ENCODE measurements at places on chromosomes 2 and 18.

DNA sequence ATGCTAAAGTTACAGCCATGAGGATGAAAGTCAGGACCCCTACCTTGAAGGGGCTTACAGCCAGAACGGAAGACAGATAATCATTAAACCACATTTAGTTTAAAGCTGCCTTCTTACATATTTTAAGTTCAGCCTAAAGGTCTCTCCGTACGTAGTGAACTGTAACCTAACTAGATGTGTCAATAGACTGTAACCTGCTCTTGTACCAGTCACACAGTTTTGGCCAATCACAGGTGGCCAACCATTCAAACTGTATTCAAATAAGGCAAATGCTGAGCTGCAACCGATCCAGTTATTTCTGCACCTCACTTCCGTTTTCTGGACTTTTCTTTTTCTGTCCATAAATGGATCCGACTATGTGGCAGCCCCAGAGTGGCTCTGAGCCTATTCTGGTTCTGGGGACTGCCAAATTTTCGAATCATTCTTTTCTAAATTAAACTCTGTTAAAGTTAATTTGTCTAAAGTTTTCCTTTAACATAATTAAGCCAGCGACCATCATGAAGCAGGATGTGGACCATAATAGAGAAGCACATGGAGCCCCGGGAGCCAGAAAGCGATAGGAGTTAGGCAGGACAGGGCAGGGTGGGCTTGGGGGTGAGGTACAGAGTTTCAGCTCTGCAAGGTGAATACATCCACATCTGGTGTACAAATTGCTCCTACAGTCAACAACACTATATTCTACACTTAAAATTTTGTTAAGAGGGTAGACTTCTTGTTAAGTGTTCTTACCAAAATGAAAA, 48.4 kb upstream of the YPEL5 start:
- no peak for DNase-seq

DNA sequence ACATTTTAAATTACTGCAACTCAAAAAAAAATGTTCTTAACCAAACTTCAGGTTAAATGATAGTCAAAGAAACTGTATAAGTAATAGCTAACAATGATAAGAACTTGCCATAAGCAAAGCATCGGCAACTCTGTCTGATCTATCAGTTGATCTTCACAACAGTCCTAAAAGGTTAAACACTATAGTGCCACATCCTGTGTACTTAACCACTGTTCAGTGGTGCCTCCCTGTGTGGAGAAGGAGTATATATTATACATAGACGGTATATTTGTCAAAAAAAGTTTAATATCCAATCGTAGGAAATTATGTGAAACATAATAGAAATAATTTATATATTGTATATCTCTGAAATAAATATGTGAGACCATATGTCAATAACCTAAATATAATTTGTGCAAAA, 13.0 kb downstream of the DTNA start:
- DNase-seq, result no peak

DNA sequence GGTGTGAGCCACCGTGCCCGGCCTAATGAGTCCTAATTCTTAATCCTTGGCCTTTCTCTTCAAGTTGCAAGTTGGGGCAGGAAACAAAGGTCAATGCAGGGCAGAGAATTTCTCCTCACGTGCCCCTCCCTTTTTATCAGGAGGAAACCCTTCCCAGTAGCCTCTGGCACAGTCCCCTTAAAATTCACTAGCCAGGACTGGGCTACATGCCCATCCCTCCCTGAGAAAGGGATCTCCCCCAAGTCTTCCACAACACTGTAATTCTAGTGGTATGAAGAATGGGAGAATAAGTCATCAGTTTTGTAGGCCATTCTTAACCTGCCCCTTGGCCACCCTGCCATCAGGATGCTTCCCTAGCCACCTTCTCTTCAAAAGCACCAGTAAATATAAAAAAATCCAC, 42.2 kb downstream of the ARID5A start:
- no peak for DNase-seq

DNA sequence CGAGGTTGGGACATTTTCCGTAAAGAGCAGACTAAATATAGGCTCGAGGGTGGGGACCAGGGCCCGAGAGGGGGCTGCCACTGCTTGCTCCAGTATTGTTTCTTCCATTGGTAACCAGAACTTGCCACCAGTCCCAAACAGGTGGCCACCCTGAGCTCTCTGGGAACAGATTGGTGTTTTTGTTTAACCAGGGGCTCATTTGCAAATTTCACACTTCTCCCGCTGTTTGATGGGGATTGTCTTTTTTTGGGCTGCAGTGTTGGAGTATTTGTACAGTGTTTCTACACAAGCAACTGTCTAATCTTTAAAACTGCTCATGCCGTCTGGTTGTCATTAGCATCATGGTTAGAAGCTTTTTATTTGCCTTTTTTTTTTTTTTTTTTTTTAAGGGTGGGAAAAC, 8.5 kb downstream of the AGAP1 start:
- no peak for DNase-seq

DNA sequence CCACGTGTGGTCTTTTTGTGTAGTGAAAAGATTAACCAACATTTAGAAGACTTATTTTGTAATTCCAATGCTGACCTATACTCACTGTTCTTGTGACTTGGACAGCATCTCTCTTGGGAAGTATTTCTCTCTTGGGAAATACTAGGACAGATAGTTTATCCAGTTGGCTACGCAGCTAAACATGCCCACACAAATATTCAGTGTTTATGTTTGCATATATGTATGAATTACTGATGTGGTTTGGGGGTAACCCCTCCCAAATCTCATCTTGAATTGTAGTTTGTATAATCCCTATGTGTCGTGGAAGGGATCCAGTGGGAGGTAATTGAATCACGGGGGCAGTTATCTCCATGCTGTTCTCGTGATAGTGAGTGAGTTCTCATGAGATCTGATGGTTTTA, 2062.3 kb upstream of the CELF4 start:
- no peak for DNase-seq

- no peak for DNase-seq
Observed at GRCh38 chr2:14340703-14341102, 291.8 kb upstream of the LRATD1 start.

- no peak for DNase-seq
Observed at GRCh38 chr18:11482271-11482670, 127.1 kb upstream of the SLC35G4 start.

DNA sequence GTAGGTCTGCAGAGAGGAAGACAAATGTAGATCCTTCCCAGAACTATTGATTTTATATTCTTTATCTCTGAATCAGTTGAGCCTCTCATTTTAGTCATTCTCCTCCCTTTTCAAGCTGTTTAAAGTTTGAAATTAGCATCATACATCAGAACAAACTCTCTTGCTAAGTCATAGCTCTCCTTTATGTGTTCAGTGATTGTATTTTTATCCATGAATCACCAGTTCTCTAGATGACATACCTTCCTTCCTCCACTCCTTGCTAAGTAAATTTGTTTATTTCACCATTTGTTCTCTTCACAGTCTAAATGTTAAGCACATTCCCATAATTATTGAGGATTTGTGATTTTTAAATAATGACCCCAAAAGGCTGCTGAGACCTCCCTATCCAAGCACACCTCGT, 63.5 kb upstream of the RAPGEF4 start:
- no peak for DNase-seq

DNA sequence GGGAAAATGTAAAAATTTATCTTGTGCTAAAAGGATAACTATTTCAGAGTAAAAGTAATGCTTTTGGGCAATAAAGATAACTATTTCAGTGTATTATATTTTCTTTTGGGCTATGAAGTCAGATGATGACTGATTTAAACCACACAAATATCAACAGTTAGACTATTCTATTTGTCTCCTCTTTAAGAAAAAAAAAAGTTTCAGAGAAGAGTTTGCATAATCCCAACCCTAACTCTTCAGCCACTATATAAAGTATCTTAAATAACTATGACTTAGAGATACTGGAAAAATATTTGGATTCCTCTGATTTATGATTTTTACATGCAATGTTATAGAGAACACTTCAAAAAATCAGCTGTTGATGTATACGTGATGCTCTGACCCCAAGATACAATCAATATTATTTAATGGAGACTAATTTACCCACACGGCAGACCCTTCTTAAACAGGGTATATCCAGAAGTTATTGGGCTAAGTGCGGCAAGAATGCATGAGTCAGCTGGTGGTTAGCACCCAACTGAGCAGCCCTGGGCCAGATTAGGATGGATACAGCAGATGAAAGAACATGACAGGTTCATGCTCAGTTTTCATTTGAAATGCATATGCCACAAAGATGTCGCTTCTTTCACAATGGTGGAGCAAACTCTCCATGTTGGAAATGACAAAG, 279.0 kb downstream of the AFF3 start:
- DNase-seq, result no peak

- no peak for DNase-seq
Observed at GRCh38 chr2:186575302-186575701, 14.6 kb upstream of the ITGAV start.

DNA sequence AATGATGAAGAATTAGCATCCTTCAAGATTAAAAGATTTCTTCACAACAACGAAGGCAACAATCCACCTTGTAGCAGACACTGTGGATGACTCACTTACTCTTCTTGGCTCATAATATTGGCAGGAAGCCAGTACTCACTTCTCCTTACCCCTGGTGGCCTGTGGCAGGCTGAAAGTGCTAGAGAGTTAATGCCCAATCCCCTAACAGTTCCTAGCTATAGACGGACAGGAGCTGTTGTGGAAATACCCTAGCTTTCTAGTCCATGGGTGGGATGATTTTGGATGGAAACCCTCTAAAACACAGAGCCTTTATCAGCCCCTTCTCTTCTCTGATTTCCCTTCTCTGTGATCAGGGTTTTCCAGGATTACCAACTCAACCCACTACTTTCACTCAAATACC, 128.6 kb upstream of the NYAP2 start:
- peak; percentile 23 for DNase-seq

DNA sequence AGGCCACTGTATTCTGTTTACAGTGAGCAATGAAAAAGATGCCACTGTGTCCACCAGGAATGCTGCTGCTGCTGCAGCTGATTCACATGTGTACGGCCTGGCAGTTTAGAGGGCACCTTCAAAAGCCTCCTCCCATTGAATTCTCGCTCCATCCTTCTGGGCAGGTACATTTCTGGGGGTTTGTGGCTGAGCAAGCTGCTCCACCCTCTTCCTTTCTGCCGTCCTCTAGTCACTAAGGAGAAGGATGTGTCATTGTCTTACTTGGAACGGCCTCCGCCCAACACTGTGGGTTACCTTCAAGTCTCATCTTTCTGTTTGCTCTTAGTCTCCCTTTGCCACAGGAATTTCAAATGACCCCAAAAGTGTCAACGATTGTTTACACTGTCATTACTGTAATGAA, 182.0 kb downstream of the ZBTB7C start:
- peak; percentile 13 for DNase-seq

DNA sequence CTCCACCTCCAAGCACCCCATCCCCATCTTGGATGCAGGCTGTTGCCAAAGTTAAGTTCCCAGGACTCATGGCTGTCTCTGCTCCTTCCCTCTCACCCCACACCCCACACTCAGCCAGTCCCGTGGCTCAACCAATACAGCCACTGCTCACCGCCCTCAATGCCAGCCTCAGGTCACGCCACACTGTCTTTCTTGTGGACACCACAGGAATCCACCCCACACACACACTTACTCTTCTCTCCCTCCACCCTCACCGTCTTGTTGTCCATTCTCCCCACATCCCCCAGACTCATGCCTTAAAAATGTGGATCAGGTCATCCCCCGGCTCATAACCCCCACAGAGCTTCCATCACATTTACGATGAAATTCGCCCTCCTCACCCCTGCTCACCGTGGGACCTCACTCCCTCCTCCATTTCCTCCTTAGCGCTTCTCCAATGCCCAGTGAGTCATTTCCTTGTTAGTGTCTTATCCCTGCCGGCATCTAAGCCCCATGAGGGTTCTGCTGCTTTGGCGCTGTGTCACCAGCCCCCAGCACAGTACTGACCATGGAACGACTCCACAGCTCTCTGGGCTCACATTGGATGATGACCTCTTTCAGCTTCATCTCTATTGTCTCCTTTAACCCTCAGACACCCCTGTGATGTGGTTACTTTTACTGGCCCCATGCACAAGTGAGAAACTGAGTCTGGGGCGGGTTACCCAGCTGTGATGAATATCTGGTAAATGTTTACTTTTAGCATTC, 13.8 kb downstream of the MLPH start:
- no peak for DNase-seq

DNA sequence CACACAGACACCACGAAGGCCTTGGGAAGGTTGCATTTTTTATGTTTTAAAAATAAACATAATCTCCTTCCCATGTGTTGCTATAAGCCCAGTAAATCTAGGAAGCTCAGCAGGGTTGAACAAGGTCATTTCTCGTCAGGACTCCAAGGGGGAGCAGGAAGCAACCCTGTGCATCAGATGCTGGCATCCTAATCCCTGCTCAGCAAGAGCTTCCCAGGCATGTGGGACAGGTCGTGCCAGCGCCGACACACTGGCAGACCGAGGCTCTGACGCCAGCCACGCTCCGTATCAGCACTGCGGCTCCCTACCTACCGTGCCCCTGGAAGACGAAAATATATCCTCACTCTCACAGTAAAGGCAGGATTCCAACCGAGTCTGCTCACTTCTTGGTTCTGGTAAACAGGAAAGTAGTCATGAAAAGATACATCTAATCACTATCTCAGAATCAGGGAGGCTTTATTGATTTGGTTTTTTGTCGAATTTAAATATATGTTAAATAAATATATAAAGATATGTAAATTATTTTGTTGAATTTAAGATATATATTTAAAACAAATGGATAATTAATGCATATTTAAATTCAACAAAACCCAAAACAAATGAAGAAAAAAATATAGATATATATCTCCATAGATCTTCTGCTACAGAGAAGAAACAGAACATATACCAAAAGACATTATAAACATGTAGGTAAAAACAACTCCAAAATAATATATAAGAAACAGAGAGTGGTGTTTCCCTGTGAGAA, 61.4 kb downstream of the TXNL1 start:
- DNase-seq, result no peak

GRCh38 chr2:145622285-145622684, 1102.4 kb upstream of the ZEB2 start:
- DNase-seq, result no peak

- peak; percentile 94 for DNase-seq
Observed at GRCh38 chr2:135820003-135820618, 16.9 kb downstream of the LCT start.

- no peak for DNase-seq
Observed at GRCh38 chr2:177745531-177745930, 327.0 kb downstream of the PDE11A start.

DNA sequence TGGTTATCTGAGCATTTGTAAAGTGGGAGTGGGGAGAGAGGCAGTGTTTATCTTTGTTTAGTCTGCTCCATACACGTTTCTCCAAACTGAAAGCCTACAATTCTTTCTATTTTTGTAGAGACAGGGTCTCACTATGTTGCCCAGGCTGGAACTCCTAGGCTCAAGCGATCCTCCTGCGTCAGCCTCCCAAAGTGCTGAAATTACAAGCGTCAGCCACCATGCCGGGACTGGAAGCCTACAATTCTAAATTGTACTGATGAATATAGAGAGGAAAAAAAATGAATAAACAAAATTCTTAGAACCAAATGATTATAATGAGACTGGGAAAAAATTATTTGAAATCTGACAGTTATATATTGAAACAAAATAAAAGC, 1.4 kb upstream of the ZFAND2B start:
- DNase-seq, result no peak

DNA sequence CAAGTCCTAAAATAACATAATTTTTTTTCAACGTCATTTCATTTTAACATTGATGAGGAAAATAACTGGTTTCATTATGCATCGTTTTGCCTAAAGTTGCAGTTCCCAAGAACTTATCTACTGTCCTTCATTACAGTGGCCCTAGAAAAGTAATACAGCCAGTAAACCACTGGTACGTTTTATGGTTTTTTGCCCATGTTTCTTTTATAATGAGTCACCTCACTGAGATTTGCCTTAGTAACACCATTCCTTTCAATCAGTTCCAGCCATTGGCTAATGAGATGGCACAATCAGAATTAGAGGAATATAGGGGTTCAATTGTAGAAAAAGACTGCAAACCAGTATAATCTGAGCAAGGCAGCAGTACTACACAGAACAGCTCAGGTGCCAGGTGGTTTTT, 422.6 kb upstream of the LYPD1 start:
- no peak for DNase-seq
